ENCODE measurements at places on chromosomes 2 and 18.

- no peak for DNase-seq
These were observed 21.6 kb downstream of the ADCY3 start for GRCh38 chr2:24898122-24899109.

- no peak for DNase-seq
These were observed 790 bp downstream of the TMEM185B start for GRCh38 chr2:120222186-120223033.

GRCh38 chr2:140027320-140027719 is 1247.1 kb upstream of the NXPH2 start:
- no peak for DNase-seq

DNA sequence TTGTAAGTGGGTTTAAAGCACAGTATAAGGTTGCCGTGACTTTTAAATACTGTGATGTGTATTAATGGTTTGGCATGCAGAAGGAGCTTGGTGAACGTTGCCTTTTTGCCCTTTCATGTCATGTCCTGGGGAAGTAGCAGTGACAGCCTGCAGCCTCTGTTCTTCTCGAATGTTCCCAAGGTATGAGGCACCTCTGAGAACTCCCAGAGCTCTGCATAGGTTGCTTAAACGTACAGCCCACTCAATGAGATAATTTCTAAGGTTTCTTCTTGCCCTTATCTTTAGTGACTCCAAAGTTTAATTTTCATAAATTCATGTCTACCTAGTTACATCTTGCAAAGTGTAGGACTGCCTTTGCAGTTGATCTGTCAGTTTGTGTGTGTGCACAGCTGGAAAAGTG is 36.7 kb downstream of the PARD3B start:
- no peak for DNase-seq

DNA sequence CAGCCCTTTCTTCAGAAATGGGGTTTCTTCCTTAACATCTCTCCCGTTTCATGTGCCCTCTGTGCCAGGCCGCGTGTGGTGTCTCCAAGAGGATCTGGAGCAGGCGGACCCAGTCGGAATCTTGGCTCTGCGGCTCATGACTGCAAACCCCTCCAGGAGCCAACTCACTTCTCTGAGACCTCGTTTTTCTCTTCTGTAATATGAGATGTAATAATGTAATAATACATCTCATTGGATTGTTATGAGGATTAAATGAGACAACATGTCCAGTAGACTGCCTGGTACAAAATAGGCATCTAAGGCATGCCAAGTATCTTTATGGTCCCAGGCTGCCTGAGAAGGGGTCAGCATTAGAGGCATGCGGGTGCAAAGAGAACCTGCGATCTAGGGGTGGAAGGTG is 221.3 kb upstream of the REV1 start:
- DNase-seq = no peak

DNA sequence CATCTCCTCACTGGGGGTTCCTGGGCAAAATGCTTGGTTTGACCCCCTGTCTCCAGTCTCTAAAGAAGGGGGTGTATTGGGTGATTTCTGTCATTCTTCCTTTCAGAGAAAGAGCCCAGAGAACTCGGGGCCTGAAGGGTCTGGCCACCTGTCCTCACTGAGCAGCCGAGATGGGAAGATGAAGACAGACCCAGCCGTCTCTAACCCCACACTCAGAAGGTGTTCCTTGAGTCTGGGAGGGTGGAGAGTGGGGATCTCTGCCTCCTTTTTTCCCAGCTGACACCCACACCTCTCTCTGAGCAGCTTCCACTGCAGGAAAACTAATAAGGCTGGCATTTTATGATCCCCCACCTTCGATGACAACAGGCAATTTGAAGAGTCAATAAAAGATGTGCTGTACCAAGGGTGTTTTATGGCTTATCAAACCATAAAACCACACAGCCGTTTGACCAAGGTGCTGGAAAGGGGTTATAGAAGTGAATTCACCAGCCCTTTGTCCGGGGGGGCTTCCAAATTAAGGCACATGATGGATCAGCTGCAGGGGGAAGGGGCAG is 213.8 kb downstream of the SMAD2 start:
- no peak for DNase-seq

DNA sequence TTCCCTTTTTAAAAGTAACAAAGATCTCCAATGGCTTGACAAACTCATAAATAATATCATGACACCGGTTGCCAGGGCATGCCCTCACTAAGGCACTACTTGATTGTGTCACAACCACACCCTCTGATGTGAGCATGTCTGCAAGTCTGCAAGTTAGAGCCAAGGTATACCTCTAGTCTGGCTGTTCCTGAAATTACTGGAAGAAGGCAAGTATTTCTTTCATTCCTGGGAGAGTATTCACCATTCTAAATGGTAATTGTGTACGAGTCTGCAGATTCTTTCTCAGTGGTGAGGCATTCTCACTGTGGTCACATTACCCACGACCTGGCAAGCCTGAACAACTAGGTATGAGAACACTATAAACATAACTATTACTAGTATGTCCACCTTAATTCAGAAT is 25.7 kb upstream of the RNU4ATAC start:
- no peak for DNase-seq

GRCh38 chr2:34670482-34670881 is 1071.4 kb upstream of the FAM98A start:
- no peak for DNase-seq

DNA sequence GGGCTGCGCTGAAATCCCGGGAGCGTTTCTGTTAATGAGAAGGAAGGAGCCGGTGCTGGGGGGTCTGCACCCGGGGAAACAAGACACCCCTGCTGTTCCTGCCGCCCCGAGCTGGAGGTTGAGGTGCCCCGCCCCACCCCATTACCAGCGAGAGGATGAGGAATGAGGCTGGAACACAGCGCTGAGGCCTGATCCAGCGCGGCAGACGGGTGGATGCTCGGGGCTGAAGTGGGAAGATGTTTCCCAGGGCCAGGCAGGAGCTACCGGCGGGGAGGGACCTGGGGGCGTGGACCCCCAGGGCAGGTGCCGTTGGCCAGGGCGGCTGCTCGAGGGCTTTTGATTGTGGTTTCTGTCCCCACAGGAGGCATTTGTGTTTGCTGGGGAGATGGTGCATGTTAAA is 134.3 kb upstream of the CTDP1 start:
- DNase-seq = no peak

GRCh38 chr2:47519147-47519537 is 116.2 kb downstream of the MSH2 start:
- no peak for DNase-seq

DNA sequence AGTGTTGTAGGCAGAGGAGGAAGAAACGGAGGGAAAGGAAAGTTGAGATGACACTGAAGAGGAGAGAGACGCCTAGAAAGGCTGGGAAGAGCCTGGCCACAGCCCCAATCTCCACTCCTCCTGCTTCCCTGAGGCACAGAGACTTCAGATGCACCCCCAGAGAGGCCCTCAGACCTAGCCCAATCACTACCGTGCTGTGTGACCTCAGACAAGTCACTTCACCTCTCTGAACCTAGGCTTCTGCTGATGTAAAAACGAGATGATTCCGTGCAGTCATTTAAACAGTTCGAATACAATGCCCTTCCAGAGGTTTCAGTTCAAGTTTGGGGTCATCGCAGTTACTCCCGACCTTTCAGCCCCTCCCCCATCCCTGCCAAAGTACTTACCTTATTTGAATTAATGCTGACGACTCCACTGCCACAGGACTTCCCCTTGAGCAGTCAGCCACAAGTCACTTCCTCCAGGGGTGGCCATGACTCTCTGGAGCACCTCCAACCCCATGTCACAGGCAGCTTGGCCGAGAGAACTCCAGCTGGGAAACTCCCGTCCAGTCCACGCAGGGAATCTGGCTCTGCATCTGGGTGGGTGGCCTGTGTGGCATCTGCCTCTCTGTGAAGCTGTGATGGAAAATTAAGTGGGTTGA is 105.2 kb upstream of the ID2 start:
- DNase-seq = no peak

DNA sequence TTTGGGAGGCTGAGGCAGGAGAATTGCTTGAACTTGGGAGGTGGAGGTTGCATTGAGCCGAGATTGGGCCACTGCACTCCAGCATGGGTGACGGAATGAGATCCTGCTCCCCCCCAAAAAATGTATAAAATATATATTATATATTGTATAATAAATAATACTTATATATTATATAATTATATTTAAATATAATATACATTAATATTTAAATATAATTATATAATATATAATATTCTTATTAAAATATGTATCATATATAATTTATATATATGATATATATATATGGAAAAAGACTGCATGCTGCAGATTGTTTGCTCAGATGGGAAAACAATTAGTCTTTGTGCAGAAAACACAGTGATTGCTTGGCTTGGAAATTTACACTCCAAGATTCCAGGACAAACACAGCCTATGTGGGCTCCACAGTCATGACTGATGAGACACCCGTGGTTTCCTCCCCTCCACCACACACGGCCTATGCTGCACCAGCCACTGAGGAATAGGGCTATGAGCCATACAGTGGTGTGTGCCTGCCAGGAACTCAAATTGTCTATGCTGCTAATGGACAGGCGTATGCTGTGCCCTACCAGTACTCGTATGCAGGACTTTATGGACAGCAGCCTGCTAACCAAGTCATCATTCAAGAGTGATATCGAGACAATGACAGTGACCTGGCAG is 30.0 kb downstream of the PMAIP1 start:
- no peak for DNase-seq

- DNase-seq = no peak
These were observed 396.6 kb downstream of the EIPR1 start for GRCh38 chr2:2981000-2981399.

DNA sequence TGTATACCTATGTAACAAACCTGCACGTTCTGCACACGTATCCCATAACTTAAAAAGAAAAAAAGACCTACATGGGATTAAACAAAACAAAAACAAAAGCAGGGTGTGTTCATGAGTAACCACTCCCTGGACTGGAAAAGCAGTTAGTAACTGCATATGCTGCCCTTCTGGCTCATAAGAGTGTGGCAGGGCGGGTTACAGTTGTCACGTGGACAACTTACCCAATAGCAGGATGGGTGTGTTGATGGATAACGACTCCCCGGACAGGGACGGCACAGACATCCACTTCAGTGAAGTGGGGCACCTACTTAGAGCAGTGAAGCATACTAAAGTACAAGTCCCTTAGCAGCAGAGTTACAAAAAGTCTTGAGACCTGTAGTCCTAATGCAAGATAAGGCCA is 136.7 kb downstream of the CCBE1 start:
- DNase-seq = no peak

DNA sequence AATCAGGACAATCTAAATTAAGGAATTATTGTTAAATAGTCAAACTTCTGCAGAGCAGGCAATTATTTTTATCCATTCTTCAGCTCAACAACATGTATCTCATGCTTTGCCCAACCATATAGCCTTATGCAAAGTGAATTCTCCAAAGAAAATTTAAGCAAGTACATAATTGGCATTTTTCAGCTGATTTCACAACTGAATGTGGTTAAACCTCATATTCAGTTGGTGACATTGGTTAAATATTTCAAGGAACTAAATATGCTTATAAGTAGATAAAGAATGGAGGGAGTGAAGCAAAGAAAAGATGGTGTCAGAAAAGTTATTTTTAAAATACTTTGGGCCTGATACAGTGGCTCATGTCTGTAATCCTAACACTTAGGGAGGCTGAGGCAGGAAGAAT is 816.2 kb downstream of the NRXN1 start:
- DNase-seq = no peak

DNA sequence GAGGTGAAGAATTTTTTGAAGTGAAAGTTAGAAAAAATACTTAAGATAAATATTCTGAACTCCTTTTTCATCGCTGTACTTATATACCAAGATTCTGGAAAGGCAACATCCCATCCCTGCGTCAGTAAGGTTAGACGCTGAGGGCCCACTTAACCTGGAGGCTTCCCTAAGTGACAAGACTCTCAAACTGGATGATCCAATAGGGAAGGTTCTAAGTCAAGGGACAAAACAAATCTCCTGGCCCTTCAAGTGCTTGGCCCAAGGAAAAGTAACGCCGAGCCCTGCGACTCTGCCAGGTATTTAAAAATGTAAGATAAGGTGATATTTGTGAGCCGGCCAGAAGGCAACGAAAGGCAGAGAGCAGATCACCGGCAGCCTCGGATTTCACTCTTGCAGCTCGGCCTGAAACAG is 1.3 kb downstream of the STK39 start:
- no peak for DNase-seq

DNA sequence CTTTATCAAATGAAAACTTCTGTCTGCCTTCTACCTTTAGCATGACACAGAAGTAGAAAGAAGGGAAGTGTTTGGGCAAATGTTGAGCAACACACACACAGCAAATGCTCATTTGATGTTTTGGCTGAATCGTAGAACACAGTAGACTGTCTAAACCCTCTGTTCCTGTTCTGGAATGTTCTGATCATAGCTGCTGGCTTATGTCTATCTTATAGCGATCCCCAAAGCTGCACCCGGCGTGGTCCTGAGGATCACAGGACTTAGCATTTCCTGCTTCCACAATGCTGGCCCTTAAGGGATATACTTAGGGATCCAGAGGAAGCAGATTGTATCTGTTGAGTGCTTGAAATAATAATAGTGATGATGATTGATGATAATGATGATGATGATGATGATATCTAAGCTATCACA is 15.2 kb downstream of the GNLY start:
- DNase-seq = no peak

- no peak for DNase-seq
These were observed 237.1 kb downstream of the BCL2 start for GRCh38 chr18:63082366-63083019.

GRCh38 chr2:150214626-150215025 is 272.8 kb downstream of the RND3 start:
- no peak for DNase-seq

DNA sequence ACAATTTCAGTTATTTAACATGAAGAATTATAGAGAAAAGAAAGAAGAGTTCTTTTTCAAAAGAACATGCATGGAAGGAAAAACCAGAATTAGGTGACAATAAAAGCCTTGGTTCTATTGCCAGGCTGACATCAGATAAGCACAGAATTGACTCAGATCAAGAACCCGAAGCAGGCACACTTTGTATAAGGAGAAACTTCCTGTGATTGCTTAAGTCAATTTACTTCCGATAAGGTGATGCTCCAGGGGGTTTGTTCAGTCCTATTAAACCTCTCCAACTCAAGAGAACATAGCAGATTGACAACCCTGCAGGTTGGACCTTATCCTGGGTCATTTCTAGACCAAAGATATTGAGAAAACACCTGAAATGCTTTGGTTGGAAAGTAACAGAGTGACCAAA is 31.4 kb downstream of the GAREM1 start:
- no peak for DNase-seq

- no peak for DNase-seq
These were observed 19.6 kb downstream of the MSH2 start for GRCh38 chr2:47422560-47422959.

GRCh38 chr2:112787729-112788393 is 3.6 kb upstream of the IL1A start:
- no peak for DNase-seq

- no peak for DNase-seq
These were observed 1117.6 kb upstream of the SLC39A10 start for GRCh38 chr2:194539425-194539824.

DNA sequence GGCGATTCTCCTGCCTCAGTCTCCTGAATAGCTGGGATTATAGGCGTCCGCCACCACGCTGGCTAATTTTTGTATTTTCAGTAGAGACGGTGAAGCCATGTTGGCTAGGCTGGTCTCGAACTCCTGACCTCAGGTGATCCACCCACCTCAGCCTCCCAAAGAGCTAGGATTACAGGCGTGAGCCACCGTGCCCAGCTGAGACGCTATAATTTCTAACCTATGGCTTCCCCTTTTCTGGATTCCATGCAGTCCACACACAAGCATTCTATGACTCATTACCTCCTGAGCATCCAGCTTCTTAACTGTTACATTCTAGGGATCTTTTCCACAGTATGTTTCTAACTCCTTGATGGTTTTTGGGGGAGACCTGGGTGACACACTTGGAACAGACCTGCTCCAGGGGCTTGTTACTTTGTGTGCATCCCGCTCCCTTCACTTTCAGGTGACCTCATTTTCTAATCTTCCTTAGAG is 11.8 kb upstream of the KCMF1 start:
- DNase-seq = no peak
